ENCODE measurements at places on chromosomes 4 and X.

DNA sequence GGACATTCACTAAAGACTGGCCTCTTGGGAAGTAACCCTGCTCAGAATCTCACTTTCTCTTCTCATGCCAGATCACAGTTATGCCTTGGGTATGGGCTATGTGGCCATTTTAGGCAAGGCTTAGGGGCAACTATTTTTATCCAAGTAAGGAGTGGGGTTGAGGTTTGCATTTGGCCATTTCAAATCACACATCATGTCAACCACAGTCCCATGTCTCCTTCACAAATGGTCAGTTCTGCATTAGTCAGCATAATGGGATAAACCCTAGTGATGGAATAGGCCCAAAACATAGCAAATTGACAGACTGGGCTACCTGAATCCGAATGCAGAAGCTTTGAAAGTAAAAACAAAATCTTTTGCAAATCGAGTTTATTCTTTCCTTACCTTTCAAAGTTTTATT lies 827 bp upstream of the RTL3 start:
- DNase-seq = no peak

DNA sequence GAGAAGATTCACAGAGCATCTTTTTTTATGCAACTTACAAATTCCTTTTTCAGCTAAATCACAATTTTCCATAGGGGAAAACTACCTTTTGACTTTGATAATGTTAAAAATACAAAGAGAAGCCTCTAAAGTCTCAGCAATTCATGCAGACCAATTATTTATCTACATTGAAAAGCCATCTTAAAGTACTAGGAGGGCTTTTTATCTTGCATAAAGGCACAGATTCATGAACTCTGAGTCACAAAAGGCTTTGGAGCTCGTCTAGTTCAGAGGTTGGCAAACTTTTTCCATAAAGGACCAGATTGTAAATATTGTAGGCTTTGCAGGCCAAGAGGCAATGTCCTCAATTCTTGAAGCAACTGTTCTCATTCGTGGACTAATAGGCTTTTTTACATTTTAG lies 210.4 kb upstream of the HDX start:
- DNase-seq = no peak

GRCh38 chr4:185318679-185319078 lies 77.0 kb downstream of the LRP2BP start:
- DNase-seq = no peak

GRCh38 chr4:113621633-113622032 lies 139.9 kb downstream of the CAMK2D start:
- no peak for DNase-seq

- no peak for DNase-seq
These were observed 22.1 kb downstream of the MRFAP1 start for GRCh38 chr4:6662591-6662990.

DNA sequence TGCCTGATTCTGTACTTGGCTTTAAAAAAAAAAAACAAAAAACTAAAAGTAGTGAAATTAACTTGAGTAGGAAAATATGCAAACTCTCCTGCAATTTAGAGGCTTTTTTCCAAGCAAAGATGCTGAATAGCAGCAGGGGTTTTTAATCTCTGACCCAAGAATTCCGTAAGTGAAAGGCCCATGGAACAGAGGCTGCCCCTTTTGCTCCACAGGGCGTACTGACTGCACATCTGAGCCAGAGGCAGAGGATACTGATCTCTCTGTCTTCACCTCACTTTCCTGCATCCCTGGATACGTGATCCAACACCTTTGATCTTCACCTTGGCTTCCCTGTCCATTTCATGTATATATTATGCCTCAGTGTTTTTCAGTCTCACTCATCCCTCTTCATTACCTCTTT lies 3.9 kb downstream of the FAM149A start:
- no peak for DNase-seq

- DNase-seq = no peak
These were observed 48.8 kb downstream of the SPOCK3 start for GRCh38 chr4:167185465-167185864.

DNA sequence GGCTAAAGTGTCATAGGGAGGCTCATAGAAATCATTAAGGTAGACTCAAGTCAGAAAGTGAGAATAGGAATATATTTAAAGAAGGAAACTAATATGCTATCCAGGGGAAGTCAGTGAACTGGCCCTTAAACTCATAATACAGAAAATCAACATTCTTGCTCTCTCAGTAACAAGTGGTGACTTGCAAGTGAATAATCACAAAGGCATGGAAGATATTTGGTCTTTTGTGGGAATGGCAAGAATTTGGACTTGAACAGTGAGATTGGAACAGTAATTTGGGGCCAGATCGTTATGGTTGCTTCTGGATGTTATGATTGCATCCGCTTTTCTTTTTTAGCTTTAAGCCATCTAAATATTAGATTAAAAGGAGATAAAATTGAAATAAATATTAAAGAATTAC lies 103.8 kb downstream of the TBC1D19 start:
- no peak for DNase-seq

DNA sequence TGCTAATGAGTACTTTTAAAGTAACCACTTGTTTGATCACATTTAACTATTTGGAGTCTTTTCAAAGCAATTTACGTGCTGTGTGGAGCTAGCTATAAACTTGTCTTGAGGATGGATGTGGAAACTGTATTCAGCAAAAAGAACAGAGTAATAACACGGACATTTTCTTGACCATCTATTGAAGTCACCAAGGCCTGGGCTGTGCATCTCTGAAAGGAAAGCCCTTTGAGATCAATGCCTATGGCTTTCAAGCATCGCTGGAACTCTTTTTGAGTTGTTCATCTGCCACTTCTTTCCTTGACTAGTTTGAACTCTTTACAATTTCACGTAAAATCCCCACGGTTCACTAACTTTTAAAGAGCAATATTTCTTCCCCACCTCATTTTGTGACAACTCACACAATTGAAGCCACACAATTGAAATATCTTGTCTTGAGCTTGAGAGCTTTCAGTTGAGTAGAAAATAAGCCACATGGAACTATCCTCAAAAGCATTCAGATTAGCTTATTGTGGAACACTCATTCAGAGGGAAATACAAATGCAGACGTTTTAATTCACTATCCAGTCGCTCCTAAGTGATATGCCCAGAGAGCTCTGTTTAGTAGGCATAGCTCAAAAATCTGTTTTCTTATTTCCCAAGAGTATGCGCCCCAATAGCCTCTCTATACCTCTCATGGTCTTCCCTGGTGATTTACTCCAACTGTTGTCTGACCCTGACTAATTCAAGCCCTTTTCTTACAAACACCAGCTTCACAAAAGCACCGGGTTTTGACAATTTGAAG lies 134.9 kb upstream of the SLITRK2 start:
- DNase-seq = no peak

DNA sequence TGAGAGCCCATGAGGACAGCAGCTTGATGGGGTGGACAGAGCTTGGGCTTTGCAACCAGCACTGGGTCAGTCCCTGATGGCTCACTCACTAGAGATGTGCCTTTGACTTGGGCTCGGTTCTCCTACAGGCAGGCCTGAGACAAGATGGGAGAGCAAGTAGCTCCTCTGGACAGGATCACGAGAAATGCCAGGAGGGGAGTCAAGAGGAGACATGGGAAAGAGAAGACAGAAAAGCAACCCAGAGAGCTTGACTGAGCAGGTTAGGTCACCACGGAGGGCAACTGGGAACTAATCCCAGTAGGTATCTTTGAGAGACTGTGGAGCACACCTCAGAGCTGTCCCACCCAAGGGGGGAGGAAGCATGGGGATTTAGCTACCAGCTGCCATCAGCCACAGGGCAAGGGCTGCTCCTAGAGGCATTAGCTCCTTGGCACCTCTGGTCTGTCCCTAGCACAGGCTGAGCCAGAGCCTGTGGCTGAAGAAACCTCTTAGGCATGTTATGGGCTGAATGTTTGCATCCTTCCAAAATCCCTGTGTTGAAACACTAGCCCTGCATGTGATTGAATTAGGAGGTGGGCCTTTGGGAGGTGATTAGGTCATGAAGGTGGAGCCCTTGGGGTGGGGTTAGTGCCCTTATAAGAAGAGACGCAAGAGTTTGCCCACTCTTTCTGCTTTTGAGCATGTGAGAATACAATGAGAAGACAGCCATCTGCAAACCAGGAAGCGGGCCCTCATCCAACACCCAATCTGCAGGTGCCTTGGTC lies 145.6 kb downstream of the SMIM20 start:
- no peak for DNase-seq

GRCh38 chr4:32148111-32148666 lies 1428.0 kb downstream of the PCDH7 start:
- DNase-seq = no peak

DNA sequence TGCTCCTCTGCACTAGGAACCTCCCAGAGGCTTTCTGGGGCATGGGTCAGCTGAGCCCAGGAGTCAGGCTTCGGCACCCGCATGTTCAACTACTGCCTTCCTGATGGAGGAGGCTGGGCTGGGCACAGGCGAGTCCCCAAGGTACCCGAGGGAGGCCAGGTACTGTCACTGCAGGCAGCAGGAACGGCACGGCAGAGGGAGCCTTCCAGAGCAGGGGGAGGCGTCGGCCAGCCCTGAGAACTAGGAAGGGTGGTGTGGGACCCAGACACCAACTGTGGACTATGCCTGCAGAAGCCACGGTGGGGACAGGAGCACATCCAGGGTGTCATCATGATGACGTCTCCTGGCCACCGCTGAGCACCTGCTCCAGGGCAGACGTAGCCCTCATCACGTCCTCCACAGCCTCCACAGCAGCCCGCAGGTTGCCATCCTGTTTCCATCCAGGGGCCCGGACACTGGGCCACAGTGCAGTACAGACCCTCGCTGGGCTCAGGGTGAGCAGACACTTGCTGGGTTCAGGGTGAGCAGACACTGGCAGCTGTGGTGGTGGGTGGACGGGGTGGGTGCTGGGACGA lies 40.8 kb downstream of the SORCS2 start:
- no peak for DNase-seq

- DNase-seq = no peak
These were observed 130.3 kb downstream of the DIPK2B start for GRCh38 chrX:45070116-45071007.

GRCh38 chr4:46648088-46648744 lies 258.3 kb upstream of the GABRA2 start:
- no peak for DNase-seq

DNA sequence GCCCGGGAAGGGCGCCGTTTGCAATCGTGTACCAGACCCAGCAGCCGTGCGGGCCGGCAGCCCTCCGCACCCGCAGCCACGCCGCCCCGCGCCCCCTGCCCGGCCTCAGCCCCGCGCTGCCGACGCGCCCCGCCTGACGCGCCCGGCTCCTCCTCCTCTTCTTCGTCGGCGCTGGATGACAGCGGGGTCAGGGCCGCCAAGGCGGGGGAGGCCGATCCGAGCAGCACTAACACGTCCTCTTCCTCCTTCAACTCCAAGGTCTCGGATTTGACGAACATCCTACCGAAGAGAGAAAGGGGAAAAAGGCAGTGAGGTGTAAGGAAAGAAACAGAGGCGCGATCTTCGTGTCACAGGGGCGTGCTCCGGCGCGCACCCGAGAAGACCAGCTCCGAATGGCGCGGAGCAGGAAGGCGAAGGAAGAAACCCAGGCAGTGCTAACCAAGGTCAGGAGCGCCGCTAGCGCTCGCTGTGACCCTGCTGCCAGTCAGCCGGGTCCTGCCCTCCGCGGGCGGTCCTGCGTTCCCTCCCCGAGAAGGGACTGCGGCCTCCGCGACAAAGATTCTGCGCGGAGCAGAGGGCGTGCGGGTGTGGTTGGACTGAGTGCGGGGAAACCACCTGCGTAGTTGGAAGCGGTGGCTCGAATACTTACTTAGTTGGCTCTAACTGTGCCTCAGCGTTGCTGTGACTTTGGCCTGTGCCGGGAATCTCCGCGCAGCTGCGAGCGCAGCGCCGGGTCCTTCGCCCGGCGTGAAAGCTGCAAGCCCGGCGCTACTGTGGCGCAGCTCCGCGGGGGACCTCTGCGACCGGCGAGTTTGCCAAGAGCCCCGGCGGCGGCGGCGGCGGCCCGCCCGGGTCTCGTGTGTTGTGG lies 548 bp downstream of the NEUROG2 start:
- no peak for DNase-seq

- DNase-seq = no peak
These were observed 27.8 kb upstream of the FTHL17 start for GRCh38 chrX:31099536-31100090.

GRCh38 chrX:95721011-95721410 lies 963.6 kb upstream of the DIAPH2 start:
- DNase-seq = no peak

DNA sequence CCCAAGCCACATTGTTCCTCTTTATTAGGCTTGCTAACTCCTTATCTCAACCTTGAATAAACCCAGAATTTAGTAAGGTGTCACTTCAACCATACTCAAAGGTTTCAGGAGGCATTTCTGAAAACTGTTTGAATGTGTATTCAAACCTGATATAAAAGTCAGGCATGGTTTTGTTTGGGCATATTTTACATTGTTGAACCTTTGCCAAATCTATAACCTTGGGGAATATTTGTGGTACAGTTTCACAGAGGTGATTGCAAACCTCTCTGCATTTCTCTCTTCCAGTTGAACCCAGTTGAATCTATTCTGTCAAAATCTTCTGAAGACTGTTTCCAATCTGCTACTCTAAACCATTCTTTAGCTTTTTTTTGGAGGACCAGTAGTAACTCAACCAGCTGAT lies 409.0 kb downstream of the TECRL start:
- DNase-seq = no peak

- DNase-seq = no peak
These were observed 484.5 kb downstream of the IL15 start for GRCh38 chr4:142120921-142121320.

Measured in stimulated activated CD8-positive, alpha-beta memory T cell treated with anti-CD3 and anti-CD28 coated beads, Interleukin-7, amount 100 ng/mL, for 1 hour (primary cell).